ENCODE measurements at places on chromosomes 1 and 21.

DNA sequence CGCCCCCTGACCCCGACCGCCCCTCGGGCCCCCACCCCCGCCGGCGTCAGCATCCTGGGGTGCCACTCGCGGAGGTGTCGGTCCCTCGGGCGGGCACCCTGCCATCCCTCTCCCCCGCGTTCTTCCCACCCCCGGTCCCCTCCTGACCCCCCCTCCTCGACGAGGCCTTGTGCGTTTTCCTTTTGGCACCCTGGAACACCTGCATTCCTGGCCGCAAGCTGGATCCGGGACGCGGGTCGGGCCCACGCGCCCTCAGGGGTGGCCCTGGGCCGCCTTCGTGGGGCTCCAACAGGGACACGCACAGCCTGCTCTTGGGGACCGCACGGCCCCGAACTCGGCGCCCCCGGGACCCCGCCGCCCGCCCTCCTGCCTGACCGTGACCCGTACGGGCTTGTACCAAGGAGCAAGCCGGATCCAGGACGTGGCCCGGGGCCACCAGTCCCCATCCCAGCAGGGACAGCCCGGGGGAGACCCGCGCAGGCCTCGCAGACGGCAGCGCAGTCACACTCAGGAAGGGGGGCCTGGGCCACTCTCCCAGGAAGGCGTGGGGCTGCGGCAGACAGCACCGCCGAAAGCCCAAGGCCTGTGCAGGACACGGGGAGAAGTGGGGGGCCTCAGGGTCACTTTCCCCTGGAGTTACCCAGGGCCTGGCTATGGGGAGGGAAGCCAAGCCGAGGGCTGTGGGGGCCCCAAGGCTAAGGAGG, 579 bp upstream of the SLC19A1 start:
- DNase-seq = peak; percentile 13

- no peak for DNase-seq
Measured at GRCh38 chr1:21663248-21663950, 5.8 kb downstream of the RAP1GAP start.

DNA sequence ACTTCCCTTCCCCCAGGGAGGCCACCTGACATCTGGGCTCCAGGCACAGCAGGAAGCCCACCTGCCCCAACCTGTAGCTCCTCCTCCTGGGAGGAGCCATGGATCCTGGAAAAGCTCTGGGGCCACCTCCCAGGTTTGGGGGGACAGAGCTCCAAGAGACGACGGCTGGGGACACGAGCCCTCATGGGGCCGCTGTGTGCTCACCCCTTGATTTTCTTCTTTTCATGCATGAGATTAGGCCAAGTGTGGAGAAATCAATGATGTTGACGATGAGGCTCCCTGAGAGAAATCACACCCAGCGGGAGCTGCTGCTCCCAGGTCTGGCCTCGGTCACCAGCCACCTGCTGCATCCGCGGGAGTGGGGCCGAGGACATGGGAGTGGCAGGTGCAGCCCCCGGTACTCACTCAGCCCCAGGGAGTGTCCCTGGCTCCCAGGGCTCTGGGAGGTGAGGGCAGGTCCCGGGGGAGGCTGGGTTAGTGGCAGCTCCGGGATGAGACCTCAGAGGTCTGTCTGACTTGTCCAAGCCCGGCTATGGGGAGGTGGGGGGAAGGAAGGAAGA, 8.7 kb downstream of the TNFRSF14 start:
- no peak for DNase-seq

DNA sequence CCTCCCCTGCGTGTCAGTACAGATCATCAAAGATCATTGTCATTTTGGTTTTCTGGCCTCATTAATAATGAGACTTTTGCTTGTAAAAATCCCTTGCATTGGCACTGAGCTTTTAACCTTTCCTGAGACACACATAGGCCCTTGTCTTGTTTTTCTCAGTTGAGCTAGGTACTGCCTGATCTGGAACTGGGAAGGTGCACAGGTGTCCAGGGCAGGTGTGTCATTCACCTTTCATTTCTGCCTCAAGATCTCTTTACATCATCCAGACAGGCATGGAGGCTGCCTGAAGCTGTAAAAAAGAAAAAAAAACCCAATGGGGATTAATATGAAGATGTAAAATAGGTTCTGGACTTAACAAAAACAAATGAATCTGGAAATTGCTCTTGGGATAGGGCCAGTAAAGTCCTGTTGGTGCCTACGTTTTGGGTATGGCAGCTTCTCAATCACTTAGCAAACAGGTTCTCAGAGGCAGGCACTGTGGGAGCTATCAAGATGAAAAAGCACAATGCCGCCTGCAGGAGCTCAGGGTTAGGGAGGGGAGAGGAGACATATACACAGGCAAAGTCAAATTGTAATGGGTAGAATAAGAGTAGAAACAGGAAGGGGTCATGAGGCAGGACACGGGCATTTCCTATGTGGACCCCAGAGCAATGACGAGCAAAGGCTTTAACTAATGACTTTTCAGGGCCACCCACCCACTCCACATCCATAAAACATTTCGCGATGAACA, 1.0 kb upstream of the KCNC4 start:
- DNase-seq = peak; percentile 17

DNA sequence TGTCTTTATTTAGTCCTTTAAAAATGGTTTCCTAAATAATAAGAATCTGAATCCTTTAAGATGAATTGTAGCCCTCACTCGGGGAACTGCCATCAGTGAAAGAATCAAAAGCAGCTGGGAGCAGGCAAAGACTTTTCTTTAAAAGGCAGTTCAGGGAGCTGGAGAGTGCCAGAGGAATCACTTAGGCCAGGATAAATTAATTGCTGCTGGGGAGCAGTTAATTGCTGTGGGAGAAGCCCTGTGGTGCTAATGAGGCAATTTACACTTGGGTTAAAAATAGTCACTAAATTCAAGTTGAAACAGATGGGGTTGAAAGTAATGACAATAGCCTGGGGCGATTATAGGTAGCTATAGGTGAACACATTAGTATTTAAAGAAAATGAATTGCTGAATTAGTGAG, 38.7 kb upstream of the COL24A1 start:
- no peak for DNase-seq

- DNase-seq = no peak
Measured at GRCh38 chr1:60655679-60656355, 426.5 kb upstream of the NFIA start.

DNA sequence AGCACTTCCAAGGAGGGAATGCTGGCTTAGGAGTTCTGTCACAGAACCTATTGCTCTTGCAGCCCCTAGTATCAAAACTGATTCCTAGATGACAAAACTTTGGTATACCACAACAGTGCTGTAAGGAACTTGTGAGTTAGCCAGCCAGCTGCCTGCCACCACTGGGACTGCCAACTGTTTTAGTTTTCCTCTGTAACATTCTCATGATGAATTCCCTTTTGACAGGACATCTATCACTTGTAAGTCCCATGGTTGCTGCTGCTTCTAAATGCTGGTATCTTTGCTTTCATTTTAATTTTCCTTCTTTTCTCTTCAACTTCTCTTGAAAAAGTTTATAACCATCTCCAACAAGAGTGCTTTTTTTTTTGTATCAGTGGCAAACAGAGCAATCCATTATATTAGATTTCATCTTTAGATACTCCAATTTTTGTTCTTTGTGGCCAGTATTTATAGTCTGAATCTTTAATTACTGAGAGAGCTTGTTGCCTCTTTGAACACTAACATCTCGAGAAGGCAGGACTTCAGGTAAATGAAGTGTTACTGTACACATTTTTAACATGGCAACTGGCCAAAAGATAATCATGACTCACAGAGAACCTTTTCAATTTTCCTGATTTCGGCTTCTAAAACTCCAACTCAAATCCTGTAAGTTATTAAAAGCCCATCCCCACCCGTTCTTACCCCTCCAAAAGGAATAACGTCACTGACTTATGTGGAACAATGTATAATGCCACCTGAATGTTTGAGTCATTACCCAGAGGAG, 19.8 kb downstream of the DBT start:
- no peak for DNase-seq

DNA sequence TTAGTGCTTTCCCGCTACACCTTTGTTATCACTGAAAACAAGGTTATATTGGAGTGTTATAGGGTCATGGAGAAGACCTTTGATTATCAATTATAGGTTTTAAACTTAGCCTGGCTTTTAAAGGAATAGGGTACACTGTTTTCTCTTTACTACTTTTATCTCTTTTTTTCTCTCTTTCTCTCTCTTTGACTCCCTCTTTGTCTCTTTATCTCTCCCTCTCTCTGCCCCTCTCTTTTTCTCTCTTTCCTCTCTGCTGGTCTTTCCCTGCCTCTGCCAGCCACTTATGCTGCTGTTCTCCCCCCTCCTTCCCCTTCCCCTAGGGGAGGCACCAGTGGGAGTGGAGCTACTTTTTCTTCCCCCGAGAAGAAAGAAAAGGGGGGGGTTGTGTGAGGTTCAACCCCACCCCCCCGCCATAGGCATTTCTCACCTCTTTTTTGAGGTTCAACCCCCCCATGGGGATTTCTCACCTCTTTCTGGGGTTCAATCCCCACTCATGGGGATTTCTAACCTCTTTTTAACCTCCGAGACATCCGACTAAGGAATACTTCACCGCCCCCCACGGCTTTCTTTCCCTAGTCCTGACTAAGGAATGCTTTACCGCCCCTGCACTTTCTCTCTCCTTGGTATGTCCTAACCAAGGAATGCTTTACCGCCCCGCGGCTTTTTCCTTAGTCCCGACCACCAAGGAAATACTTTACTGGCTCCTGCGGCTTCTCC, 17.2 kb upstream of the ZBTB8B start:
- no peak for DNase-seq

DNA sequence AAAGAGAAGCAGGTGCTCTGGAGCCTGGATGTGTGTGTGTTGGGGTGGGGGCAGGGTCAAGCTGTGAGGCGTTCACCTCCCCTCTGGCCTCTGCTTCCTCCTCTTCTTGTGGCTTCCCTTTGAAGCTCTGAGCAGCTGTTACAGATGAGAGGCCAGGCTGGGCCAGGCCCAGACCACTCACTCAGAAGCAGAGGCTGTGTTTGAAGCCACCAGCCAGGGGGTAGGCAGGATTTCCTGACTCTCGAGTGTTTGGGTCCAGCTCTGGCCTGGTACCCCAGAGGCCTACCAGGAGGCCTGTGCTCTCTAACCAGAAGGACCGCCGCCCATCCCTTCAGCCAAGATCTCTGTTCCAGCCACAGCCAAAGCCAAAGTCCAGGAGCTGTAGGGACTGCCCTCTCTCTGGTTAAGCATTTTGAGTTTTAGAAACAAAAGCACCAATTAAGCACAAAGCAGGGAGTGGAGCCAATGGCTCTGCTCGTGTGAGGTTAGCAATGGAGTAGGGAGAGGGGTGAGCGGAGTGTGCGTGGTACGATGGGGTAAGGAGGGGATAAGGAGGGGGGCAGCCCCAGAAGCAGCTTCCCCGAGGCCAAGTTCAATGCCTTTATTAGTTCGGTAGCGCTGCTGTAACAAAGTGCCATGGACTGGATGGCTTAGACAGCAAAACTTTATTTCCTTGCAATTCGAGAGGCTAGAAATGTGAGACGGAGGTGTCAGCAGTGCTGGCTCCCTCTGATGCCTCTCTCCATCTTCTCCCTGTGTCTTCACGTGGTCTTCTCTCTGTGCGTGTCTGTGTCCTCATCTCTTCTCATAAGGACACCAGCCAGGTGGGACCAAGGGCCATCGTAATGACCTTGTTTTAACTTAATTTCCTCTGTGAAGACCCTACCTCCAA, 20.5 kb downstream of the RCSD1 start:
- no peak for DNase-seq

Measured in common myeloid progenitor, CD34-positive (primary cell).